Frontal cortex (tissue), 4 donors: ENCODE measurements at places on chromosomes 11 and 22.

GRCh38 chr11:47489395-47489755, 40.4 kb upstream of the RAPSN start:
- DNase-seq: no peak

- no peak for DNase-seq
Measured at GRCh38 chr11:74989260-74989638, 516 bp downstream of the NEU3 start.

DNA sequence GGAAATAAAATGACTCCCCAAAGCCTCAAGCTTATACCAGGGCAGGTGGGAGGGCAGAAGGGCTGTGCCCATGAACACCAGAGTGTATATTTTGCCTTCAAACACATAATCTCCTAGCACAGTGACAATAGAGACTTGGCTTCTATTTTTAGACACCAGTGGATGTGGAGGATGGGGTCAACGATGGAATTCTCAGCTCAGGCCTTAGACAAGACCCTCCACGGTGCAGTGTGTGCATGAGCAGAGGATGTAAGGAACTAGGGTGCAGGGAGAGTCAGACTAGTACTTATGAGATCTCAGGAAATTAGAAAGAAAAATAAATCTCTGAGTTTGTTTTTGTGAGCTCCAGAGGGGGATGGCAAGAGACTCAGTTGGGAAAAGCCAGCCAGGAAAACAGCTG, 113.6 kb upstream of the CADM1 start:
- DNase-seq: no peak

DNA sequence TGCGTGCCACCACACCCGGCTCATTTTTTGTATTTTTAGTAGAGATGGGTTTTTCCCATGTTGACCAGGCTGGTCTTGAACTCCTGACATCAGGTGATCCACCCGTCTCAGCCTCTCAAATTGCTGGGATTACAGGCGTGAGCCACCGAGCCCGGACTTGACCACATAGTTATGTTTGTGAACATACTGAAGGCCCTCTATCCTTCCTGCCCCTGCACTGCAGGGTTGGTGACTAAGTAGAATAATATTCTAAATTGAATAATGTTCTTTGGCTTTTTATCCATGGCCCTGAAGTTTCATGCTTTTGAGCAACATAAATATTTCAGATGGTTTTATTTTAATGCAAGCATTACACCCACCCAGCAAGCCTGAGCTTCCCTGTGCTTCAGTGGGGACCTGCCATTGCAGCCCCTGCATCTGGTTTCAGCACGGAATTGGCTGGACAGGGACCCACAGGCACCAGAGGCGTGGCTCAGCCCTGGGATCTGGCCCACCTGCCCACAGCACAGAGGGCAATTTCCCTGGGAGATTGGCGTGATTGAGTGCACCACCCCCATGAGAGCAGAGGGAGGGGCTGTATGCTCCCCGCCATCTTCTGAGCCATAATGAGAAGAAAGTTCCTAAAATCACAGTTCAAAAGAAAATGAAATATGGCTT, 460.5 kb downstream of the BRD1 start:
- no peak for DNase-seq

- DNase-seq: no peak
Measured at GRCh38 chr11:13851691-13852090, 110.8 kb upstream of the SPON1 start.

DNA sequence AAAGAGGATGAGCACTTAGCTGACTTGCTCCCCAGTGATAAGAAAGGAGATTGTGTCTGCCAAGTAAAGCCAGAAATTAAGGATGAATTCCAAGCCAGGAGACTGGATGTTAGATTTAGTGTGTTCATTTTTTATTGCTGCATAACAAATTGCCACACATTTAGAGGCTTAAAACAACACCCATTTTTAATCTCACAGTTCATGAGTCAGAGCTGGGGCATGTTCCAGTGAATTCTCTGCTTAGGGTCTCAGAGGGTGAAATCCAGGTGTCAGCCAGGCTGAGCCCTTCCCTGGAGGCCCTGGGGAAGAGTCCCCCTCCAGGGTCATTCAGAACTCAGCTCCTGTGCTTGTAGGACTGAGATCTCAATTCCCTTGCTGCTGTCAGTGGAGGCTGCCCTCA, 352.8 kb downstream of the BUD13 start:
- DNase-seq: no peak

- no peak for DNase-seq
Measured at GRCh38 chr22:36702842-36703215, 723 bp downstream of the CACNG2 start.

GRCh38 chr11:14251754-14252153, 107.2 kb downstream of the RRAS2 start:
- DNase-seq: no peak

DNA sequence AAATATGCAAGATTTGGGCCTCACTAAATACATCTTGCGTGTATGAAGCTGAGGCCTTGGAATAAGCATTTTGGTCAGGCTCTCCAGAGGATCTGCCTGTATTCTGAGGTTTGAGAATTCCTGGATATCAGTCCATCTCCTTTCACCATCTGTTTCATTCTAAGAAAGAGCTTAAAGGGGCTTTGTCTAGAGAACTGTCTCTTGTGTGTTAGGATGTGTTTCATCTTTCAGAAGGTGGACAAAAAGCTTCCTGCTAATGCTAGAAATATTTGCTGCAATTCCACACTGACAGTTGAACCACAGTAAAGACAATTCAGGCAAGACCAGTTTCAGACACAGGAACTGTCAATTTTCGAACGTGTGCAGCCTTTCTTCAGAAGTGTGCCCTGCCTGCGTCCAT, 185.4 kb downstream of the DBX1 start:
- no peak for DNase-seq

DNA sequence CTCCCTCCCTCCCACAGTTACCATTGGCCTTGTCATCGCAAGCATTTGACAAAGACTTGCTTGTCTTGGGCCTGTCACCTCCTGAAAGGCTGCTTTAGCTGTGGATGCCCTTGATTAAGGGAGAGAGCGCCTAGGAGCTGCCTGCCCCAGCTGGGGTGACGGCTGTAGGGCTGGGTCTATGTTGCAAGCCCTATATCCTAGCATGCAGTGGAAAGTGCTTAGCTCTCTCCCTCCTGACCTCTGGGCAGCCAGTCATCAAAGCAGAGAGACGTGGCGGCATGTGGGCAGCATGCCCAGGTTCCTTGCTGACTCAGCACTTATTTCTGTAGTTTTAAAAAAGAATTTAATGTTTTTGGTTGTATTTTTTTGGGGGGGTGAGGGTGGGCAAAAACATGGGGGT, 75.9 kb downstream of the BARX2 start:
- DNase-seq: no peak

DNA sequence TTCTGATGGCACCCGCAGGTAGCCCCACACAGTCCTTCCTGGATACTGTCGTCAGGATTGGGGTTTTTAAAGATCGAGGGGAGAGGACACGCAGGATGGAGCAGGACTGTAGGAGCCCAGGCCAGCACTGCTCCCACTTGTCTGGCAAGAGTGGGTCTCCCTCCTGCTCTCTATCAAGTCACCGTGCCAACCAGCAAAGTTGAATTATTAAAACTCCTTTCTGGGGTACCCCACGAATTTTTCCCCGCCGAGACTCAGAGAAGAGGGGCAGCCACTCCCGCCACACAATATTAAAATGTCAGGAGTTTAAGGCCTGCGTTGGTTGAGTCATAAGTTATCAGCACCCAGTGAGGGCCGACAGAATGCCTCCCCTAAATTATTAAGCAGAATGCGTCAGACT, 10.1 kb downstream of the LMO1 start:
- no peak for DNase-seq

- DNase-seq: no peak
Measured at GRCh38 chr11:19551457-19551856, 161.2 kb upstream of the NAV2 start.

DNA sequence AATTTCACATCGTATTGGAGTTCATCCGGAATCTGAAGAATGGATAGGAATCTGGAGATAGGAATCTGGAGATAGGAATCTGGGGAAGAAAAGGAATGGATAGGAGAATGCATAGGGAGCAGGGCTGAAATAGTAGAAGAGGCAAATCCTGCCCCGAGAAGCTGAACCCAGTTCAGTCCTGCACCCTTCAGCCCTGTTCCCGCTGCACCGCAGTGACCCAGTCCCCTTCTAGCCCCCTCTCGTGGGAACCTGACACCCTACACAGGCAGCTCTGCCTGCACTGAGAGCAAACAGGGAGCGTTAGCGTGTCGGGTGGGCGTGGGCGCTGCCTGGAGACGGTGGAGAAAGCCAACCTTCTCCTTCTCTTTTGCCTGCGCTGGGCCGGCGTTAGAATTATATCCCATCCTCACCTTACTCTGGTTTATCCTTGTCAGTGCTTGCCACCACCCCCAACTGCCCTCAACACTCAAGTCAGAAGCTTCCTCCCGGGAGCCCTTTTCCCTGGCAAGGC, 1.0 kb upstream of the CCKBR start:
- no peak for DNase-seq

- DNase-seq: no peak
Measured at GRCh38 chr11:27248576-27249509, 114.2 kb downstream of the CCDC34 start.

- DNase-seq: no peak
Measured at GRCh38 chr11:12854829-12855228, 154.3 kb upstream of the RASSF10 start.

- DNase-seq: no peak
Measured at GRCh38 chr11:113023228-113023627, 62.0 kb downstream of the NCAM1 start.

DNA sequence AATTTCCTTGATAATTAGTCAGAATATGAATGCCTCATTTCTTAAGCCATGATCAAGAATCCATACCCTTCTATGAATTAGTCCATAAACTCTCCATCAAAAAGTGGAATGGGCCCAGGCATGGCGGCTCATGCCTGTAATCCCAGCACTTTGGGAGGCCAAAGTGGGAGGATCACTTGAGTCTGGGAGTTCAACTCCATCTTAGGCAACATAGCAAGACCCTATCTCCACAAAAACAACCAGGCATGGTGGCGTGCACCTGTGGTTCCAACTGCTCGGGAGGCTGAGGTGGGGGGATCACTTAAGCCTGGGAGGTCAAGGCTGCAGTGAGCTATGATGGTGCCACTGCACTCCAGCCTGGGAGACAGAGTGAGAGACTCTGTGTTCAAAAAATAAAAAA, 52.1 kb upstream of the SHANK2 start:
- no peak for DNase-seq

DNA sequence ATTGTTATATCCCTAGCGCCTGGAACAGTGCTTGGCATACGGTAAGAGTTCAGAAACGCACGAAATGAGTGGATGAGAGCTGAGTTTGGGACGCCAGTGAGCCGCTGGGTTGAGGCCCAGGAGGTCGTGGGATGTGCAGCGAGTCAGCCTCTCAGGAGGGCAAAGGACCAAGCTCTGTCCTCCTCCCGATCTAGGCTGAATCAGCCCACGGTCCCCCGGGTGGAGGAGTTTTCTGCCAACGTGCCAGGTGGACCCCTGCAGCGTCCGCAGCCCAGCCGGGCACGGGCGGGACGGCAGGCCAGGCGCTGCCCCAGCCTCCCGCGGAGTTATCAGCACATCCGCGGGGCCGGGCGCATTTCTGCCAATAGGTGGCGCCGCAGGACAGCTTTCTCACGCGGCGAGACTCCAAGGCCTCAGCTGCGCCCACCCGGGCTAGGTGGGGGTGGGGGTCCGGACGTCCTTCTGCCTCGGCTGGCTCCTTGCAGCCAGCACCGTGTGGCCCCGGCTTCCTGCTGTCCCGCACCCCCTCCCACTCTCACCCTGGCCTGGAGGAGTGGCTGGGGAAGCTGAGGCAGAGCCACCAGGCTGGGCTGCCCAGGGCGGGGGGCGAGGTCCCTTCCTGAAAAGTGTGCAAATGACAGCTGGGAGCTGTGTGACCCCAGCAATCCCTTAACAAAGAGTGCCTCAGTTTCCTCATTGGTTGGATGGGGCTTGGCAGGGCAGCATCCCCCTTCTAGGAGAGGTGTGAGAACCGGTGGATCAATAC, 2.2 kb upstream of the RPS19BP1 start:
- DNase-seq: peak; percentile 80

- no peak for DNase-seq
Measured at GRCh38 chr11:22347857-22348487, 9.8 kb downstream of the SLC17A6 start.

DNA sequence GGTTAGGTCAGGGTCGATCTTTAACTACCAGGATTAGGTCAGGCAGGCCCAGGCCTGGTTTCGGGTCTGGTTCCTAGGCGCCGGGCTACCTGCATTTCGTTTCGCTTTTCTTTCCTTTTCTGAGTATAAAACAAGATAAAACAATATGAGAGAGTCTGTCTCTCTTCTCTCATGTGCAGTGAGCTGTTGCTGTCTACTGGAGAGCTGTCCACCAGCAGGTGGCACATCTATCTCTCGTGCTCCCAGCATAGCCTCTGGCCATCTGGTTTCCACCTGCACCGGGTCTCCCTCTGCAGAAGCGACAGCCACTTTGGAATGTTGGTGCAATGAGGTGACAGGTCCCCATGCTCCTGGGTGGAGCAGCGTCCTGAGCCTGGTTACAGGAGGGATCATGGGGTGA, 27.6 kb downstream of the RIBC2 start:
- DNase-seq: peak; percentile 35

- DNase-seq: no peak
Measured at GRCh38 chr22:39242595-39243438, 2.0 kb downstream of the PDGFB start.

DNA sequence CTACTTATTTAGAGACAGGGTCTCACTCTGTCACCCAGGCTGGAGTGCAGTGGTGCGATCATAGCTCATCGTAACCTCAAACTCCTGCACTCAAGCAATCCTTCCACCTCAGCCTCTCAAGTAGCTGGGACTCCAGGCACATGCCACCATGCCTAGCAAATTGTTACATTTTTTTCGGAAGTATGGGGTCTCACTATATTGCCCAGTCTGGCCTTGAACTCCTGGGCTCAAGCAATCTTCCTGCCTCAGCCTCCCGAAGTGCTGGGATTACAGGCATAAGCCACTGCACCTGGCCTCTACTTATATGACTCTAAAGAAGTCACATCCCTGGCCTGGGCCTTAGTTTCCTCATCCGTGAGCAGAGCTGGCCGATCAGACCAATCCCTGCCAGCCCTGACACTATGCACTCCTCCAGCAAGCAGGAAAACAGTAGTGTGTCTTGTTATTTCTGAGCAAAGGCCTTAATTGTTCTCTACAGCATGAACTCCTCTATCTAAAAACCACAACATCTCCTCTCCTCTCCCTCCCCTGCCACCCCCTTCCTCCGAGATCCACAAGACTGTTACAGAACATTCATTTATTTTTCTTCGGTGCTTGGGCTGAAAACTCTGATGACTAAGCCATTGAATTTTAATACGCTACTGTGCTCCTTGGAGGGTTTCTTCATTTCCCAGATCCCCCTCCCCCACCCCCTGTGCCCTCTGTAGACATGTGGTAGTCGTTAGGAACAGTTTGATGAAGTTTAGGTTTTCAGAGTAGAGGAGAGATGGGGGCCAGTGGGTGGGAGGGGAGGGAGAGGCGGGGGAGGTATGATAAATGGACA, 91.5 kb downstream of the ABTB2 start:
- DNase-seq: peak; percentile 22

- no peak for DNase-seq
Measured at GRCh38 chr11:14275076-14275475, 83.9 kb downstream of the RRAS2 start.

DNA sequence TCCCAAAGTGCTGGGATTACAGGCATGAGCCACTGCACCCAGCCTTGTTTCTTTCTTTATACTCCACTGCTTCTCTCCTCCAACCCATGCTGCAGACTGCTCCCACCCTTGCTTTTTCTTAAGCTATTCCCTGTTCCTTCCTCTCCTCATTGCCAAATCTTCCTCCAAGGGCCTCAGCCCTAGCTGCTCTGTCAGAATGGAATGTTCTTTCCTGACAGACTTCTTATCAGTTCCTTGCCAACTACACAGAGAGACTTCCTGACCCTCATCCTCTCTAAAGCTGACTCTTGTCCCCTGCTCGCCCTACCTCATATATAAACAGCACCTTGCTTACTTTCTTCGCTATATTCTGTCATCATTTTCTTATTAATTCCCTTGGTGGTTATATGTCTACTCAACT, 16.9 kb upstream of the PIK3C2A start:
- no peak for DNase-seq
